ENCODE measurements at places on chromosomes 5 and 9. TPM values are rescaled to one million over a fixed set of nuclear protein-coding genes. Genes with fewer than 3 reads are reported as not detected.

The FKTN gene
- total RNA-seq = 32.7 TPM

- DNase-seq = no peak
Measured at GRCh38 chr5:158840193-158840592, 259.5 kb downstream of the EBF1 start.

DNA sequence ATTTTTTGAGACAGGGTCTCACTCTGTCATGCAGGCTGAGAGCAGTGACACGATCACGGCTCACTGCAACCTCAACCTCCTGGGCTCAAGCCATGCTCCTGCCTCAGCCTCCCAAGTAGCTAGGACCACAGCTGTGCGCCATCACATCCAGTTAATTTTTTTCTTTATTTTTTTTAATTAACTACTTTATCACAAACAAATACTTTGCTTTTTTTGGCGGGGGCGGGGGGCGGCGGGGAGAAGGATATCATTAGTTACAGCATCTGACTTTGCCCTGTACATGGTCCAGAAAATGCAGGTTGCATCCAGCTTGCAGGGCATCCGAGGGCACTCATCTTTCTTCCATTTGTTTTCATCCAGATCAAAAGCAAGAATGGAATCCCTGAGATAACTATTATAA, 201.8 kb upstream of the IER5L start:
- no peak for DNase-seq

GRCh38 chr9:71740199-71740598, 28.1 kb downstream of the CEMIP2 start:
- no peak for DNase-seq

The CBY3 gene
- total RNA-seq = not detected

The SLC1A1 gene
- total RNA-seq = 0.64 TPM

GRCh38 chr5:172648013-172648381, 6.9 kb downstream of the NEURL1B start:
- DNase-seq = no peak

DNA sequence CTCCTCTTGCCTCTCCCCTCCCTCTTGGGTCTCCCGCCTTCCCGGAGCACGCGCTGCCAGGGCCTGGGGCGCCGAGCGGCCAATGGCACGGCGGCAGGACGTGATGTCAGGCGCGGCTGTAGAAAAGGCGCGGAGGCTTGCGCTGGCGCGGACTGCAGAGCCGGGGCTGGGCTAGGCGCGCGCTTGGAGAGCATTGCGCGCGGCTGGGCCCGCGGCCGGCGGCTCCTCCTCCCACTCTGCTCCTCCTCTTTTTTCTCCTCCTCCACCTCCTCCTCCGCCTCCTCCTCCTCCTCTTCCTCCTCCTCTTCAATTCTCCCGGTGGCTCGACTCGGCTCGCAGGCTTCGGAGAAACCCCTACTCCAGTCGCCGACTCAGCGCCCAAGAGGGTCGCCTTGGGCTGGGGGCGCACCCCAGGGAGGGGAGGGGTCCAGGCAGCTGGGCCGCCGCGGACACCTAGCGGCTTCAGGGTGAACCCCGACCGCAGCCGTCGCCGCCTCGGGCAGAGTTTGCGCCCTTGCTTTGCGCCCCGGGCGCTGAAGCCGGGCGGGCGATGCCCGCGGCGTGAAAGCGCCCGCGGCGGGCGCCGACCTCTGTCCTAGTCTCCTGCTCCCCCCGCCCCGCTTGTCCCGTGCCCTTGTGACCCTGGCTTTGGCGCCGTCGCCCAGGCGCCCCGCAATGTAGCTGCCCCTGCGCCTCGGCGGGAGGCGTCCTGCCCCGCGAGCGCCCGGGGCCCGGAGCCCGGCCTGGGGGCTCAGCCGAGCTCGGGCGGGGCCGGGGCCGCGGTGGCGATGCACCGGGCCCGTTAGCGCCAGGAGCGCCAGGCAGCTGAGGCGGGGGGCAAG, at the start of gene LHX2:
LHX2 (plus strand) TSS at position 309 of the 842 bp plus-strand sequence. CDS start 581 bp downstream, outside the sequence.
- peak; percentile 49 for DNase-seq

GRCh38 chr5:142156839-142157463, 48.4 kb downstream of the NDFIP1 start:
- DNase-seq = no peak

The PCDHGA9 gene
- total RNA-seq = 0.89 TPM

The GAPT gene
- total RNA-seq = not detected

DNA sequence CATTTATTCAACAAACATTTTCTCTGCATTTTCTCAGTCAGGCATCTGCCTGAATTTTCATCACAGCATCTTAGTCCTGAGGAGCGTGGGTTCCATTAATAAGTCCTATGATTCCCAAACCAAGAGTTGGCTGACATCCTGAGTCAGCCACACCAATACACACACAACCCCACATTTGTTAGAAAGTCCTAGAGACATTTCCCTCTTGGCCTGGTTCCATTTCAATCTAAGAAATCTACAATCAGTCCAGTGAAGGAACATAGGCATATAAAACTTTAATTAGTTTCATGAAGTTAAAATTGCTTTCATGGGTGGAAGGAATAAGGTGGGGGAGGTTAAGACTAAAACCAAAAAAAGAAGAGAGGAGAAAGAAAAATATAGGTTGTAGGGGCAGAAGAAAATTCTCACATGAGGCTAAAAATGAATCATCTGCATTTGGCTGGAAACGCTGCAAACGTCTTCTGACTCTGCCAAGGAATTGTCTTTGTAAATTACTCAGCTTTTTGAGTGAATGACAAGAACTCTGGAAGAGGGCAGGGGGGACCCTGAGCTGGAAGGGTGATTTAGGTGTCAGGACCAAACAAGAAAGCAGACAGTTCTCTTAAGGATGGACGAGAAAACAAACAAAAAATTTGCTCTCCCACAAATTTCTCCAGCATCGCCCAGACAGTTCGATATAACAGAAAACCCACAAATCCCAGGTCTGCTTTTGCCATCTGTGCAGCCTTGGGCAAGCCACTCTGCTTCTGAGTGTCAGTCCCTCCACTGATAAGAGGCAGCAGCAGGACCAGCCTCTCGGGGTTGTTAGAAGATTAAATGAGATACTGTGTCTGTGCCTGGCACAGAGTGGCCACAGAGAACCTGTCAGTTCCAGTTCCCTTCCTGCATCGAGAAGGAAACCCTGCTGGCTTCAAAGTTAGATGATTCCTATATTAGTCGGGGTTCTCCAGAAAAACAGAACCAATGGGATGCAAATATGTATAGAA, 289.7 kb downstream of the CDK5RAP2 start:
- no peak for DNase-seq

DNA sequence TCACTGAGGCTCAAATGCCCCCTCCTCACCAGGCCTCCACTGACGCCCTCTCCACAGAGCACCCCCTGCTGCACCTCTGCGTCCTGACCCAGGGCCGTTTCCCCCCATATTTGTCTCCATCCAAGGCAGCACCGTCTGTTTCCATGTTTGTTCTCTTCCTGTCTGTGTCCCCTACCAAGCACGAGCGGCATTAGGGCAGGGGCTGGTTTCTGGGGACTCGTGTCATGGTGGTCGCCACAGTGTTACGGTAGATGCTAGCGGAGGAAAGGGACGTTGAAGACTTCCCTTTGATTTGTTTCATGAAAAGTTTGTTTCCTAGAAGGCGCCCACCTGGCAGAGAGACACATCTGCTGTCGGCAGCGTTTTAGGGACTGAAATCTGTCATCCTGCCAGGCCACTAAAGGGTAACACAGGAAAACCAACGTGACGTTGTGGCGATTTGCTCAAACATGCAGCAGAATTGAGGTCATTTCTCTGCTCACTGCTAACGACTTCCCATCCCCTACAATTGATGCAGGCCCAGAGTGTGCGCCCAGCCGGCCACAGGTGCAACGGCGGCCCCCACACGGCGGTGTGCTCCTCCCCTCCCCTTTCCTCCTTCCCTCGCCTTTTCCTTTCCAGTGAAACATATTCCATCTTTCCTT, 79.3 kb upstream of the IRX4 start:
- DNase-seq = no peak
